ENCODE measurements at places on chromosomes 5 and 9.

- DNase-seq: no peak
Observed at GRCh38 chr9:89387197-89387849, 69.0 kb downstream of the SECISBP2 start.

DNA sequence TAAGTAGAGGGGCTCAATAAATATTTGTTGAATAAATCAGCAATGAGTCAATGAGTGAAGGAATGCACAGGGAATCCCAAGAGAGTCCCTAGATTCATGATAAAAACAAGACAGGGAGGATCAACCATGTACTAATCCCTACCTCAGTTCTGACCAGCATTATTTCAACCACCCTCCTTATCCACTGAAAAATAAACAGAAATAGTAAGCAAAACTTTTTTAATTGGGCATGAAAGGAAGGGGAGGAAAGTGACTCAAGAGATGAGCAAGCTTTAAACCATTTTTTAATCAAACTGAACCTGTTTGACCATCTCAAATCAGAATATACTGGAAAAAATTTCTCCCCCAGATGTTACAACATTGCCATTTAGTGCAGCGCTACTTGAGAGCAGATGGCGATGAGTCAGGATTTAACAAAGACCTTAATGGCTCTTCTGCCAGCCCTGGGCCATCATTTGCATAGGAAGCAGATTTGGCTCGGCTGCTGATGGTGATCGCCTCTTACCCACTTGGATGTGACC lies 194.8 kb upstream of the SLC30A5 start:
- DNase-seq: no peak

GRCh38 chr5:145915970-145916638 lies 20.3 kb upstream of the SH3RF2 start:
- no peak for DNase-seq

DNA sequence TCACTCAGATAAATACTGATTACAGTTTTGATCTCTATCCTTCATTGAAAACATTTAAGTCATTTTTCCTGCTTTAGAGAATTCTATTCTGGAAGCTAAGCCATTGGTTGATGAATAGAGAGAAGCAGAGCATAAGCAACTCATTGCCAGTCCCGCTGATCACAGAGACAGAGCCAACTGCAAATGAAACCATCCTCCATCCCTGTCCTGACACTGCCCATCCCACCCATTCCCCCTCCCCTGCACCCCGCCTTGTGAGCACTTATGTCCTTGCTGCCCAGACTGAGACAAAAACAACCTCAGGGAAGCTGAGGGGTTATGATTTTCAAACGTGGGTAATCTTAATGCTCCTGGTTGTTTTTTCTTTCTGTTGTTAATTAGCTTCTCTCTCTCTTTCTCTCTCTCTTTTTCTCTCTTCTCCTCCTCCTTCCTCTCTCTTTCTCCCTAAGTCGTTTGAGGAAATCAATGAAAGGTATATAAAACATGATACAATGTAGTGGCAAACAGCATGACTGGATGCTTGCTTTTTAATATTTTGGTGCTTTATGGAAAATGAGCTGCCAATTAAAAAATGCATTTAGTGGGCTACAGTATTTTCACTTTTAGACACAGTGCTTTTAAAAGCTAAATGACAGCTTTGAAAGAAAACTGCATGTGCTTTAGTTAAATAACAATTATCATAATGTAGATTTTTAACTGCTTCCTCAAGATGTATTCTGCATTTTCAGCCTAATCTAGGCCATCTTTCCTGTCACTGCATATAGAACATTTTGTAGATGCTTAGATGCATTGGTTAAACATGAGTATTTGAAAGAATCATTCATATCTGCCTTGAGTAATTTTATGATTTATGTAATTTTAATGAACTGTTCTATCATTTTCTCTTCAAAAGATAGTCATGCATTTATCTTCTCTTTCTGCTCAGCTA lies 57.3 kb downstream of the CMYA5 start:
- DNase-seq: no peak
